ENCODE measurements at places on chromosomes 6 and 20.
A peak's percentile ranks its signal among the peaks of the same experiment; 100 is the strongest.

DNA sequence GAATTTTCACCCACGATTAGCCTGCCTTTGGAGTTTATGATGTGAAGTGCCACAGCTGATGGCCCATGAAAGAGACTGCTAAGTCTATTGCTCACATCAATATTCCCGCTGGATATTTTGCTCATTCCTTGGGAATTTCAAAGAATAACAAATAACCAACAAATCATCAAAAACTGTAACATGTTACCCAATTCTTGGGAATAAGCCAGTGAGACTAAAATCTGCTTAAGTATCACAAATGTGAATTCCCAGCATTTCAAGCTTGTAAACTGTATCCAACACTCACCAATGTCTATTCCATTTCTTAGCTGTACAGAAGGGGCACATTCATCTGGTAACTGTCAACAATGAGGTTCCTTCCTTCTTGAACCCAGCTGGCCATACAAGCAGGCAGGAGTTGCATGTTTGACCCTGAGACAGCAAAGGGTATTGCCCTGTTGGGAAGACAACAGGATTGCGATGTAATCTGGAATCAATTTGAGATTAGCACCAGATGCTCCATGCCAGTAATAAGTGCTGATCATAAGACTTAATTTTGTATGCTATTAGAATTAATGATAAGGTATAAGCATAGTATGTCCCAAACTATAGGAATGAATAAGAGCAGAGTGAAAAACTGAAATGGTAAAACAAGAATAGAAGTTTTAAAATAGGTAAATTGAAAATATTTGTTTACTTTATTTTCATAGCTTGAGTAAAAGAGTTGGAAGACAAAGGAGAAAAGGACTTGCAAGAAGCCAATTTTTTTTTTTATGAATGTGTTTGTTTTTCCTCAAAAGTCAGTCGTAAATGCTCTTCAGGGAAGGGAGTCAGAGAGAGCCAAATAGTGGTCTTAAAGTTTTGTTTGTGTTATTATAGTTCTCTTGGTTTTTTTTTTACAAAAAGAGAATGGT, 58.8 kb downstream of the RSPO3 start:
- DNase-seq, result no peak

GRCh38 chr6:36334832-36335459, 1.7 kb downstream of the BNIP5 start:
- peak; percentile 17 for DNase-seq

DNA sequence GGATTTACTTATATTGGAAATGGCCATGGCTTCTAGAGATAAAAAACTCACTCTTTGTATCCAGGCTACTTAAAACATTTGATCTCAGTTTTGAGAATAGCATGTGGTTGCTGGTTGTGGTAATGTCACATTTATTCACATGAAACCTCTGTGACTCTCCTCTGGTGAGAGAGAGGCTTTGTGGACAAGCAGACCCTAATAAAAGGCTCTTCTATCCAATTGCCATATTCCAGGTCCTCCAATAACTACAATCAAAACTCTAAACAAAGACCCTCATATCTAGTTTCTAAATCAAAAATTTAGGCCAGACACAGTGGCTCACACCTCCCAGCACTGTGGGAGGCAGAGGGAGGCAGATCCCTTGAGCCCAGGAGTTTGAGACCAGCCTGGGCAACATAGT, 176.3 kb upstream of the LAMP5 start:
- no peak for DNase-seq

- no peak for DNase-seq
Measured at GRCh38 chr6:31352683-31353383, 4.1 kb downstream of the HLA-B start.

GRCh38 chr6:5163247-5163646, 78.1 kb downstream of the PPP1R3G start:
- DNase-seq, result no peak

- no peak for DNase-seq
Measured at GRCh38 chr6:66086532-66086931, 379.5 kb upstream of the EYS start.

GRCh38 chr20:43832096-43832816, 82.4 kb upstream of the TOX2 start:
- DNase-seq, result no peak

GRCh38 chr20:16501301-16501700, 71.9 kb downstream of the KIF16B start:
- DNase-seq, result no peak

GRCh38 chr6:156883497-156884252, 106.5 kb downstream of the ARID1B start:
- no peak for DNase-seq

DNA sequence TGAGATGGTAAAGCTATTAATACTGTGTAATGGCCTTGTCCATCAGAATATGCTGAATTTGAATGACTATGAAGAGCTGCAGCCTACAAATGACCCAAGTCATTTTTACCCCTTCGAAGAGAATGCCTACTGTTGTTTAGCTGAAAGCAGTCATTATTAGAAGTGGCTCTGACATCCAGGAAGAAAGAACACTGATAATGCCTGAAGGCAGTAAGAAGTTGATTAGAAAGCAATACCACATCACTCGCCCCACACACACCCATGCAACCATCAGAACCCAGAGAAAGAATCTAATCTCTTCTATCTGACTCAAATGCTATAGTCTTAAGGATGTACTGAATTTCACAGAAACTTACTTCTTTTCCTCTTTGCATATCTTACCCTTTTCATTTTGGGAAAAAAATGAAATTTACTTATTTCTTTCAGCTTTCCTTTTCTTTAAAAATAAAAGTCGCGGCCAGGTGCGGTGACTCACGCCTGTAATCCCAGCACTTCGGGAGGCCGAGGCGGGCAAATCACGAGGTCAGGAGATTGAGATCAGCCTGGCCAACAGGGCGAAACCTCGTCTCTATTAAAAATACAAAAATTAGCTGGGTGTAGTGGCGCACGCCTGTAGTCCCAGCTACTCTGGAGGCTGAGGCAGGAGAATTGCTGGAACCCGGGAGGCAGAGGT, 61.0 kb downstream of the ARHGAP18 start:
- DNase-seq, result no peak

GRCh38 chr6:36660771-36661471, 17.6 kb upstream of the CDKN1A start:
- peak; percentile 65 for DNase-seq

- no peak for DNase-seq
Measured at GRCh38 chr20:62642666-62643520, 590 bp downstream of the SLCO4A1 start.

DNA sequence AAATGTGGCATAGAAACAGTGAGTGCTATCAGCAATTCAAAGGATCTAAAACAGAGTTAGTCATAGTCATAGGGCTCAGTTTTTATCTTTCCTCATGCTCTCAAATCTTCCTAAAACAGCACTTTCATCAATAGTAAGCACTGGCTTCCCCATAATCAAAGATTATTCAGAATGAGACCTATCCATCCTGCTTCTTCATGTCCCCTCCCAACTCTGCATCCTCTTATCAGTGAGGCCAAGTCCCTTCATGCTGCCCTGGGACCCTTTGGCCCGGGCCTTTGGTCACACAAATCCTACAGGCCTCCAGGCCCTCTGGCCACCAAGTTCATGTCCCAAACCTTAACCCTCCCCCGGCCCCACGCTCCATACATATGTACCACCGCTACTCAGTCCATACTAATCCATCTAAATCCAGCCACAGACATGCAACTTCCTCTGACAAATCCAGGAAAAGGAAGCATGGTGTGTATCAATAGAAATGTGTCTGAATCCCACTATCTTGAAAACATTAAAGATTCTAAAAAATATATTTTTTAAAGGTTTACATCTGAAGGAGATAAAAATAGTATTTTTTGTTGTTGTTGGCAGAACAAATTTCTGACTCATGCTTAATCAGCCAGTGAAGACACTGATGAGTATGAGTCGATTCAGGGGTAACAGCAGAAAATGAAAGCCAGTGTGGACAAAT, 143.5 kb downstream of the PDE7B start:
- no peak for DNase-seq

DNA sequence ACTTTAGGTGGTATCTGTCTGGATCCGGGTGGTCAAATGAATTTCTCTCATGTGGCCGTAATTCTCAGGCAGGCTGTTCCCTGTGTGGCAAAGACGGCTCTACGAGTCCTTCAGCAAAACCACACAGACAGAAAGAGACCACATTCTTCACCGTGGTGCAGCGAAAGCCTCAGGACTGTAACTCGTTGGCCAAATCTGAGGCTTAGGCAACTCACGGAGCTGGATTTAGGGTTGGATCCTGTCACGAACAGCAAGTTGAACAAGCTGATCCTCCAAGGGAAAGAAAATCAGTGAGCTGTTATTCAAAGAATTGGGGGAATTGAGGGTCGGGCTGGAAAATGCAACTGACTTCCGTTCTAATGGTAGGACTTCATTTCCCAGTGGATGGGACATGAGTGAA, 167.4 kb downstream of the ZMYND8 start:
- DNase-seq, result no peak

- DNase-seq, result no peak
Measured at GRCh38 chr6:71496018-71496721, 207.6 kb downstream of the OGFRL1 start.

- DNase-seq, result no peak
Measured at GRCh38 chr20:11588875-11589274, 328.8 kb upstream of the BTBD3 start.

DNA sequence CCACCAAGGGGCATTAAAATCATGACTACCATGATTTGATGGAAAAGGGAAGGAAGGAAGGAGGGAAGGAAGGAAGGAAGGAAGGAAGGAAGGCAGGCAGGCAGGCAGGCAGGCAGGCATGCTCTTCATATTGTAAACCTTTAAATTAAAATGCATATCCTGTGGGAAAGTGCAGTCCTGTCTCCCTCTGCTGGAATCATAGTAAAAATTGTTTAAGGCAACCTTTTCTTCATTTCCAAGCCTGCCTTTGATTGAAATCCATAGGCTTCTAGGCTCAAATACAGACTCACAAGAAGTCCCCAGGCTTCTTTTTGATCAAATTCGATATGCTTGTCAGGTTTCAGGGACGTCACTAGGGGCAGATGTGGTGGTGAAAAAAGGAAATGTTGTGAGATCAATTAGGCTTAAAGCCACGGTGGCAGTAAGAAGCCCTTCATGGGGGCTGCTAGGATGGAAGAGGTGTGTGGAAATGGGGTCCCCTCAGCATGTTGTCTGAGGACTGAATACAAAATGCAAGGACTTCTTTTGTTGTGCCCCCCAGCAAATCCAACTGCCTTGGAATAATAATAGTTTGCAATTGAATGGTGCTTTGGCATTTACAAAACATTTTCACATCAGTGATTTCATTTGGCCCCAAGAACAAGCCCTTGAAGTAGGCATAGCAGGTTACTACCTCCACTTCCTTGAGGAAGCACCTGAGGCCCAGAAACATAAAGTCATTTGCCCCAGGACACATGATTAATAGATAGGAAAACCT, 25.6 kb upstream of the GABRR1 start:
- DNase-seq, result no peak

- no peak for DNase-seq
Measured at GRCh38 chr6:158972241-158973233, 27.5 kb downstream of the RSPH3 start.

- DNase-seq, result no peak
Measured at GRCh38 chr6:39886871-39887270, 47.4 kb downstream of the MOCS1 start.

DNA sequence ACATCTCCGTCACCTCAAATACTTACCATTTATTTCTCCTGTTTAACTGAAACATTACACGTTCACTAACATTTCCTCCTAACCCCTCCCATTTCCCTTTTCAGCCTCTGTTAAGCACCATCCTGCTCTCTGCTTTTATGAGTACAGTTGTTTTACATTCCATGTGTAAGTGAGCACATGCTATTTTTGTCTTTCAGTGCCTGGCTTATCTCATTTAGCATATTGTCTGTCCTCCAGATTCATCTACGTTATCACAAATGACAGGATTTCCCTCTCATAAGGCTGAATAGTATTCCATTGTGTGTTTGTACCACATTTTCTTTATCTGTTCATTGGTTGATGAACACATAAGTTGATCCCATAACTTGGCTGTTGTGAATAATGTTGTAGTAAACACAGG, 22.7 kb downstream of the TAF11 start:
- no peak for DNase-seq

- no peak for DNase-seq
Measured at GRCh38 chr6:162873537-162873936, 145.8 kb downstream of the PACRG start.

- DNase-seq, result no peak
Measured at GRCh38 chr20:37081717-37082289, 14.0 kb downstream of the RBL1 start.

- DNase-seq, result no peak
Measured at GRCh38 chr6:47180633-47181032, 129.1 kb downstream of the TNFRSF21 start.

GRCh38 chr20:49584418-49585382, 16.8 kb upstream of the PTGIS start:
- no peak for DNase-seq

DNA sequence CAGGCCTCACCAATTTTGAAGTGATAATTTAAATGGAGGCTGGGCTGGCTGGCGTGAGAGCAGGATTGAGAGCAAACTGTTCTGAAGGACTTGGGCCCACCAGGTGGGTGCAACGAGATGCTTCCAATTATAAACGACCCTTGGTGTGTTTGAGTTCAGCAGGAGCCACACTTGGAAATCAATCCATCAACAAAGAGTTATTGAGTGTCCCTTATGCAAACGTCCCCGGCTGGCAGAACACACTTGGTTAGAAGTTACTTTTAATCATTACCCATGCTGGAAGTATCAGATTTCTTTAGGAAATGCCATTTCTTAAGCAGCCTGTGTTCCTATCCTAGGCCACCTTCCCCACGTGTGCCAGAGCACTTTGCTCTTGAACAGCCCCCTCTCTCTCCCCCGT, 37.8 kb upstream of the ZNF831 start:
- no peak for DNase-seq

DNA sequence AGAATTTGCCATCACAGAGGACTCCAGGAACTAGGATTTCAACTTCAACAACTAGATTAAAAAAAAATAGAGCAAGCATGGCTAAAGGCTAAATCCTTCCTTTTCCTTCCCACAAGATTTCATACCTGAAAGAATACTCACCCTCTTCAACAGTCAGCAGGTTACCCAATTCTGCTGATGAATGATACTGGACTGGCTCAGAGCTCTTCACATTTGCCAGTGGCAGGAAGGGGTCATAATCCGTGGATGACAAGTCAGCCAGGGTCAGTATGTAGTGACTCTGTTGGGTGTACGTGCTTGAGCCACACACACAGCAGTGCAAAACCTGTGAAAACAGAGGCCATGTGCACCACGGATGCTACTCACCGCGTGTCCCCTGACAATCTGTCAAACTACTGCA, 152.9 kb downstream of the INSM1 start:
- no peak for DNase-seq

GRCh38 chr20:32191422-32191821, 16.1 kb downstream of the PLAGL2 start:
- no peak for DNase-seq

- no peak for DNase-seq
Measured at GRCh38 chr20:7893014-7893730, 47.1 kb downstream of the HAO1 start.

- DNase-seq, result no peak
Measured at GRCh38 chr6:119274197-119274595, 75.4 kb downstream of the MAN1A1 start.

Data from right forelimb (tissue), 1 donor.